ENCODE measurements at places on chromosomes 5 and 9.

DNA sequence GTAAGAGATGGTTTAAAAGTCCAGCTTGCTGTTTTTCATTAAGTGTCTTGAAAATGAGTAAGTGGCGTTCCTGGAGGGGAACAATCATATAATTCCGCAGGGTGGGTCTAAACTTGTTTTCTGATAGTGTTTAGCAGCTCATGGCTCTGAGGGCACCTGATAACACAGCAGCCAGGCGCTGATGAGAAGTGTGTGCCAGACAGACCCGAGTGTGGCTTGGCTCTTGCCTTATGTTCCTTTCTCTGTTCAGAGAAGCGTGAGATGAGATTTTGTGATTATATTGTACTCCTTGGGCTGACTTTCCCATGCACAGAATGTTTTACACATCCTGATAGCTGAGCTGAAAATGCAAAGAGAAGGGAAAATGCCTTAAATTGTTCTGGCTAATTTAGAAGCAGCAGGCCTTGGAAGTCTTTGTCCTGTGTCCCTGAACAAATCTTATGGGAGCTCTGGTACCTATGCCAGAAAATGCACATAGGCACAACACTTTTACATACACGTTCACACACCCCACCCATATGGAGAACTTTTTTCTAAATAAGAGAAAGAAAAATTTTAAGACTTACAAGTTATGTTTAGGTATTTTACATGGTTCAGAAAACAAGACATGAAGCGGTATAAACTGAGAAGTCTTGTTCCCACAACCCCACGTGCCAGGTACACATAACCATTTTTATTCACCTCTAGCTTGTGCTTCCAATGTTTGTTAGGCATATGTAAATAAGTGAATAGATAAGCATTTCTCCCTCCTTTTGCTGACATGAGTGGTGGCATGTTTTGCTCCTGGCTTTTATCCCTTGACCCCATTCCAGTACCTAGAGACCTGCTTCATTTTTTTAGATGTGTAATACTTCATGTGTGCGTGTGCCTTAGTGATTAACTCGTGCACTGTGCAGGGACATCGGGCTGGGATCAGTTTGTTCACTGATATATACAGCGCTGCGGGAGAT, 152.2 kb upstream of the OTULINL start:
- DNase-seq, result no peak

GRCh38 chr9:93299418-93300174, 115.7 kb downstream of the WNK2 start:
- DNase-seq, result no peak

GRCh38 chr5:138819081-138819480, 56.1 kb downstream of the LRRTM2 start:
- no peak for DNase-seq

DNA sequence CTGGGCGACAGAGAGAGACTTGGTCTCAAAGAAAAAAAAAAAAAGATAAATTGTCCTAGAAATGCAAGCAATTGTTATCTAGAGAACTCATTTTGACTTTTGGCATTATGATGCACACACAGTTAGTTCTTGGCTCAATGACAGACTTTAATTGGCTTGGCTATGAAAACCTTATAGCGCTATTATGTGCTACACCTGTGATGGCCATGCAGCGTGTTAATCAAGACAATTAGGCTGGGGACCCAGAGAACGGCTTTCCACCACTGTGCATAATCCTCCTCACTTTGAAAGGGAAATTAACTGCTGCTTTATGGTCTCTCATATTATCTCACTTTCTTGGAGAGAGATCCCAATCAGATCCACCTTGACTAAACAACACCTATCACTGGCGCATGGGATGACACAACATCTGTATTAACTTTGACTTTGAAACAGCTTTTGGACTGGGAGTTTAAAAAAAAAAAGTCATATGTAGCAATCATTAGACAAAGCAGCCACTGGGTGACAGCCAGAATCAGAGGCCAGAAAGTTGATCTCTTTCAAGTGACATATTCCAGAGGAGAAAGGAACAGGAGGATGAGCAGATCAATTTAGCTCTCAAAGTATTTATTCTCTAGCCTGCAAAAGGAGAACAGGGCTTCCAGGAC, 132.5 kb downstream of the PPP2R2B start:
- no peak for DNase-seq

DNA sequence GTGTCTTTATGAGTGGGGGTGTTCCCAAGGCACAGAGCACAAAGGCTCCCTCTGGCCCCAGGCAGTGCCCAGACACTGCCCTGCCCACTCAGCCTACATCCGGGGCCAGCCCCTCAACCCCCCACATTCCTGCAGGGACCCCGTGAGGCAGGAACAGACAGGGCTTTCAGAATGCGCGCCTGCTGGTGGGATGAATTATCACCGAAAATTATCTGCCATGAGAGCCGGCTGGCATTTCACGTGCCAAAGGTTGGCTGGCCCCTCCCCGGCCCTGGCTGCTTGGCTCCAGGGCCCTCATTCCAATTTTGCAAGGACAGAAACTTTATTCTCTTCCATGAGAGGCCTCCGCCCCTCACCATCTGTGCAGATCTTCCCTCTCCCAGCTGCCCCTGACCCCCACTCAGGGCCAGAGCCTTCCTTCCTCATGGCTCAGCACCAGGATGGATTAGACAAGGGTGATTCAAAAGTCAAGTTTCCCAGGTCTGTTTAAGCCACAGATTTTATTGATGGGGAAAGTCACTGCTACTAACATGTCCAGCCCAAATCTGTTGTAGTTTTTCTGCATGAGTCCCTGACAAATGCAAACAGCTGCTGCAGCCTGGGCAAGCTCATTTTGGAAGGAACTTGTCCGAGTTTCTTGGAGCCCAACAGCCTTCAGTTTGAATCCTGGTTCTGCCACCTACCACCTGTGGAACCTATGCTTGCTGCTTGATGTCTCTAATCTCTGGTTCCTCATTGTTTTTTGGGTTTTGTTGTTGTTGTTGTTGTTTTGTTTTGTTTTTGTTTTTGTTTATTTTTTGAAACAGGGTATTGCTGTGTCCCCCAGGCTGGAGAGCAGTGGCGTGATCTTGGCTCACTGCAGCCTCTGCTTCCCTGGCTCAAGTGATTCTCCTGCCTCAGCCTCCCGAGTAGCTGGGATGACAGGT, 32.3 kb upstream of the WDR38 start:
- no peak for DNase-seq
